Neural cell (in vitro differentiated cells): ENCODE measurements at places on chromosomes 4 and X. TPM values are rescaled to one million over a fixed set of nuclear protein-coding genes. Genes with fewer than 3 reads are reported as not detected.

Gene TMEM271
- polyA plus RNA-seq = 16.0 and 20.4 TPM in 2 replicates

Gene TMSB15A
- polyA plus RNA-seq = 1,130 and 1,269 TPM in 2 replicates

Gene IL3RA
- not detected in 2 replicates for polyA plus RNA-seq

Gene HPF1
- 110 and 143 TPM in 2 replicates for polyA plus RNA-seq

Gene SPP1
- polyA plus RNA-seq = 0.35 and 0.52 TPM in 2 replicates

Gene CXCL11
- polyA plus RNA-seq = 0.18 and 0.33 TPM in 2 replicates
